Neural progenitor cell (in vitro differentiated cells): ENCODE measurements at places on chromosomes 1 and 21.

- no peak for DNase-seq
These were observed 606.3 kb upstream of the PLXNA2 start for GRCh38 chr1:208850442-208850841.

DNA sequence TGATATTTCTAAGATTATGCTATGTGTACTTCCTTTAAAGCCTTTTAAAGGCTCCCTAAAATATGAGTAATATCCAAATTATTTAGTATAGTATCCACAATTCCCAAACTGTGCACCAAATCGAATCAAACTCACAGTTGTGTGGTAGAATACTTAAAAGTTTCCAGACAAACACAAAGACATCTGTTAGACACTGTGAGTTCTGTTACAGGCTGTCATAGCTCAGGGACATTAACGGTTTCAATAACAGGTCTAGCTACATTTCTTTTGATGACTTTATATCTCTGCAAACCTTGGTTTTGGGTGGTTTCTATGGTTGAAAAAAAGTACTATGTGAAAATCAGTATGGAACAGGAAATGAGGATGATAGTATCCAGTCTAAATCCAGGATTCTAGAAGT, 36.9 kb upstream of the NEK7 start:
- DNase-seq: no peak

DNA sequence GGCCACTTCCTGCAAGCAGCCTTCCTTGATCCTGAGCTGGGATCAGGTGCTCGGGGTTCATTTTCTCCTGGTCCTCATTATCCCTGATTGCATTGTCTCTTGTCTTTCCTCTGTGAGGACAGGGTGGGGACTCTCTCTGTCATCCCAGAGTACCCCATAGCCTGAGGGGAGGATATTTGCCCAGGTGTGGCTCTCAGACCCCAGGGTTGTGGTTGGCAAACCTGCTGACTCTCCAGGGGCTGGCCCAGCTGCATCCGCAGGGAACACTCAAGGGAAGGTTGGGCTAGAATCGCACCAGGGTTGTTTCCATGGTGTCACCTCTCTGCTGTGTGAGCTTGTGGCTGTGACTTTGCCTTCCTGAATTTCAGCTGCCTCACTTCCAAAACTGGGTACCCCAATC, 276.8 kb upstream of the C1orf174 start:
- no peak for DNase-seq

DNA sequence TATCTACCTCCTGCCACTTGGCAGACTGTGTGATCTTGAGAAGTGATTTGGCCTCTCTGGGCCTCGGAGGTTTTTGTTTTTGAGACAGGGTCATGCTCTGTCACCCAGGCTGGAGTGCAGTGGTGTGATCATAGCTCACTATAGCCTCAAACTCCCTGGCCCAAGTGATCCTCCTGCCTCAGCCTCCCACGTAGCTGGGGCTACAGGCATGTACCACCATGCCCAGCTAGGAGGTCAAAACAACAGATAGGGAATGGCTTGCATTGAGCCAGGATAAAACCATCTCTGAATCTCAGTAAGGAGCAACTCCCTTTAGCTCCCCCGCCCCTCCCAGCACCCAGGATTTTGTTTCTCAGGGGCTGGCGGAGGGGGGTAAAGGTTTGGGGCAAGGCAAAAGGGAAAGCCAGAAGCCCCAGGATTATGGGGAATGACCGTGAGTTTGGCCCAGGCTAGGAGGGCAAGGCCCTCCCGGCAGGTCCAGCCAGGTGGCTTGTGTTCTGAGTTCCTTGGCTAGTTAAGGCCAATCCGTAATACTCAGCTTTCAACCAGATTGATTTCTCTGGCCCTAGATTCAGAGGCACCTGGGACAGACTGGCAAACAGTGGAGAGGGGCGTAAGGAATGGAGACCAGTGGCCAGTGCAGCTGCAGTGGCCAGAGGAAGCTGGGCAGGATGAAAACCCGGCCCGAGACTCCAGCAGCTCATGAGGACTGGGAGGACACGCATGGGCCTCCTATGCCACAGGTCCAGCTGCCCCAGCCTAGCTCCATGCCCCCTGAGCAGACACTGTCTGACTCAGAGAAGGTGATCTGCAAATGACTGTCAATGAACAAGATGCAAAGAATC, 130.1 kb downstream of the DMRTB1 start:
- no peak for DNase-seq

DNA sequence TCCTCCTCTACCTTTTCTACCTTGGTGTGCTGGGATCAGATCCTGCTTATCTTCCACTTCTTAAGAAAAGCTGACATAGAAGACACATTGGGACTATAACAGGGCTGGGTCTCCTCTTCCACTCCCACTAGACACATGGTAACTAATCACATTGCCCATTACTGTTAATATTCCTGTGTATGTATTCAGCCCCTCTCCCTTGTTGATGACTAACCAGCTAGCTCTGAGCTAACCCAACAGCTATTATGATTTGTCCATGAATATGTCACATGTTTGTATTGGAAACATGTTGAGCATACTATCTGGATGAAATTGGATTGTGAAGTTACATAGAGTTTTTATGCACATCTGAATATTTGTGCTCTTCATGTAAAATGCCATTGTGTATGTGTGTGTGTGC, 52.9 kb downstream of the MPZL1 start:
- DNase-seq: no peak

GRCh38 chr1:3133686-3134085, 64.7 kb downstream of the PRDM16 start:
- DNase-seq: no peak

DNA sequence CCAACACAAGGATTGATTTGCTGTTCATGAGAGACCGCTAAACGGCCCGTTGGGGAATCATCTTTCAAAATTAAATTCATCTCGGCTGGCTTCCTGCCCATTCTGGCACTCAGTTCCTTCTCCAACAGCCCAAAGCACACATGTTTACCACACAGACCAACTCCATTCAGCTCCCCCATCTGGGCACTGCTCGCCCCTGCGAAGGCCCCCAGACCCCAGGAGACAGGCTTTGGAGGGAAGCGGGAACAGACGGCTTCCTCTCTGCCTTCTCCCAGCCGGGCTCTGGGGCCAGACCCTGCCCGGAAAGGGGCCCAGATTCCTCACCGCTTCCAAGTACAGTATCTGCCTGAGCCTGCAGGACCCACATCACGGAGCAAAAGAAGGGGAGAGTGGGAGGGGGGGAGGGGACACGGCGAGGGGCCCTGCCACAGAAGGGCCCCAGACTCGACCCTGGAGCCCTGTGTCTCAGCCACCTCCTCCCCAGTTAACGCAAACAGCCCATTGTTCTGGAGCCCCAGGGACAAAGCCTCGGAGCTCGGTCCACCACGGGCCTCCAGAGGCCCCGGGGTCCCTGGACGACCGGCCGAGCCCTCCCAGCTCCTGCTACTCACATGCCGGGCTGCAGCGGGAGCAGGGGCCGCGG, 660 bp downstream of the MEGF6 start:
- DNase-seq: peak; percentile 51
